Central memory CD4-positive, alpha-beta T cell (primary cell): ENCODE measurements at places on chromosomes 13 and 19.
A peak's percentile ranks its signal among the peaks of the same experiment; 100 is the strongest.

DNA sequence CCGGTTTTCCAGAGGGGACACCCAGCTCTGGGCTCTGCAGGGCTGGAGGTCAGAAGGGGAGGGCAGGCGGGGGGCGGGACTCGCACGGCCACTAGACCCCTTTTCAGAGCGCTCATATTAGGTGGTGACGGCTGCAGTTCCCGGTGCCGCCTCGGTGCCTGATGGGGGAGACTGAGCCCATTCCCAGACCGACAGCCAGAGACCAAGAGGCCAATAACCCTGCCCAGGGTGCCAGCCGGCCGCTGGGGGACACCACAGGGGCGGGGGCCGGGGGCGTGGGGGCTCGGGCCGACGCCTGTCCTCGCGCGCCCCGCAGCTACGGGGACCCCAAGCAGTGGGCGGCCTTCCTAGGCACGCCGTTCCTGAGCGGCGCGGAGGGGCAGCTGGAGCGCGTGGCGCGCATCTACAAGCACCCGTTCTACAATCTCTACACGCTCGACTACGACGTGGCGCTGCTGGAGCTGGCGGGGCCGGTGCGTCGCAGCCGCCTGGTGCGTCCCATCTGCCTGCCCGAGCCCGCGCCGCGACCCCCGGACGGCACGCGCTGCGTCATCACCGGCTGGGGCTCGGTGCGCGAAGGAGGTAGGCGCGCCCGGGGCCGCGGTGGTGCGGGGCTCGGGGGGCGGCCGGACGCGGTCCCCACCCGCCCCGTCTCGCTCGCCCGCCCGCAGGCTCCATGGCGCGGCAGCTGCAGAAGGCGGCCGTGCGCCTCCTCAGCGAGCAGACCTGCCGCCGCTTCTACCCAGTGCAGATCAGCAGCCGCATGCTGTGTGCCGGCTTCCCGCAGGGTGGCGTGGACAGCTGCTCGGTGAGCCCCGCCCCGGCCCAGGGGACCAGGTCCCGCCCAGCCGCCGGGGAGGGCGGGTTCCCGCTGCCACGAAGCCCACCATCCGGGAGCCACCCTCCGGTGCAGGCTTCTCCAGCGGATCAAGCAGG, 2.4 kb downstream of the TIMM13 start:
- no peak for DNase-seq

GRCh38 chr13:51832471-51833152, 12.4 kb downstream of the TMEM272 start:
- DNase-seq: peak; percentile 69

GRCh38 chr19:52536448-52536800, 9.0 kb downstream of the ZNF808 start:
- DNase-seq: peak; percentile 38

DNA sequence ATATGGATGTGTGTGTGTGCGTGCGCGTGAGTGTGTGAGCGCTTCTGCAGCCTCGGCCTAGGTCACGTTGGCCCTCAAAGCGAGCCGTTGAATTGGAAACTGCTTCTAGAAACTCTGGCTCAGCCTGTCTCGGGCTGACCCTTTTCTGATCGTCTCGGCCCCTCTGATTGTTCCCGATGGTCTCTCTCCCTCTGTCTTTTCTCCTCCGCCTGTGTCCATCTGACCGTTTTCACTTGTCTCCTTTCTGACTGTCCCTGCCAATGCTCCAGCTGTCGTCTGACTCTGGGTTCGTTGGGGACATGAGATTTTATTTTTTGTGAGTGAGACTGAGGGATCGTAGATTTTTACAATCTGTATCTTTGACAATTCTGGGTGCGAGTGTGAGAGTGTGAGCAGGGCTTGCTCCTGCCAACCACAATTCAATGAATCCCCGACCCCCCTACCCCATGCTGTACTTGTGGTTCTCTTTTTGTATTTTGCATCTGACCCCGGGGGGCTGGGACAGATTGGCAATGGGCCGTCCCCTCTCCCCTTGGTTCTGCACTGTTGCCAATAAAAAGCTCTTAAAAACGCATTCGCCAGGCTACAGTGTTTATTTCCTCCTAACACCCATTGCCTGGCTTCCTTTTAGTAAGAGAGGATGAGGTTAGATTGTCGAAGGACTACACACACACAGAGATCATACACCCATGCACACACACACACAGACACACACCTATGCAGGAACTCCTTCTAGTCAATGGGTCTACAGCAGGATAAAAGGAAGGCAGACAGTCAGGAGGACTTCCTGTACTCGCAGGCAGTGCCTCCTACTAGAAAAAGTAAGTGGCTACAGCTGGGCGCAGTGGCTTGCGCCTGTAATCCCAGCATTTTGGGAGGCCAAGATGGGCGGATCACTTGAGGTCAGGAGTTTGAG, 7.1 kb downstream of the FOSB start:
- DNase-seq: peak; percentile 55

DNA sequence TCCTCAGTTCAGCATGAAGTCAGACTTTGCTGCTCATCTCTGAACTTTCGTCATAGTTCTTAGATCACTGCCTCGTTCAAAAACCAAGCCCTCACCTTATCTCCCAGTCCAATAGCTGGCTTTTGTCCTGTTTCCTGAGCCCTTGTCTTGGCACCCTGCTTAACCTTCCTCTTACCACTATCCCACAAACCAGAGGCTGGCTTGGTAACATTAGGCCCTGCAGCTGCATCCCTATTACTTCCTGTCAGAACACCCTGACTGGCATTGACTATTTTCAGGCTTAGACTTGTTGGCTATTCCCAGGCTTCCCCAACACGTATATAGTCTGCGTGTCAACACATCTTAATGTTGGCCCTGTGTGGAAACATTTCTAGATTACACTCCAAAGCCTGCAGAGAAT, 172.4 kb downstream of the VWA8 start:
- no peak for DNase-seq

DNA sequence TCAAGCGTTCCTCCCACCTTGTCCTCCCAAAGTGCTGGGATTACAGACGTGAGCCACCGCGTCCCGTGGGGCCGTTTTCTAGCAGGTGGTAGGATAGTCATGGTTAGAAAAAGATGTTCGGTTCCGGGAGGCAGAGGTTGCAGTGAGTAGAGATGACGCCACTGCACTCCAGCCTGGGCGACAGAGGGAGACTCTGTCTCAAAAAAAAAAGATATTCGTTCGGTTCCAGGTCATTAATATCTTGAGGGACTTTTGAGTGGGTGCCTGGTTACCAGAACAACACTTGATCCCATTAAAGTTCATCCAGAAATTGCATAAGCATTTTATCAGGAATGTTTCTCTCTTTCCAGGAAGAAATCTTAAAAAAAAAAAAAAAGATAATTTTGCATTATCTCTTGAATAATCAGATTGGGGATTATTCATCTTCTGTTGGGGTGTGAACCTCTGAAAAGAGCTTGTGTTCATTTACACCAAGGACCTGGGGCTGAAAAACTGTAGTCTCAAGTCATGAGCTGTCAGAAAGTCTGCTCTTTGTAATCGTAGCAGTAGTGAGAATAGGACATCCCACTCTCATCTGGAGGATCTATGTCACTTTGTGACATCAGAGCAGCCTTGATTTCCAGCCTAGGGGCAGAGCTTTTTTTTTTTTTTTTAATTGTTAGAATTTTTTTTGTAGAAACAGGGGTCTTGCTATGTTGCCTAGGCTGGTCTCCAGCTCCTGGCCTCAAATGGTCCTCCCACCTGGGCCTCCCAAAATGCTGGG, 1.0 kb upstream of the ETHE1 start:
- DNase-seq: no peak

GRCh38 chr13:67620665-67621064, 390.5 kb upstream of the PCDH9 start:
- DNase-seq: no peak

GRCh38 chr13:106344342-106344741, 191.1 kb downstream of the EFNB2 start:
- DNase-seq: no peak

- peak; percentile 17 for DNase-seq
Observed at GRCh38 chr13:35164324-35164932, 222.4 kb downstream of the NBEA start.

DNA sequence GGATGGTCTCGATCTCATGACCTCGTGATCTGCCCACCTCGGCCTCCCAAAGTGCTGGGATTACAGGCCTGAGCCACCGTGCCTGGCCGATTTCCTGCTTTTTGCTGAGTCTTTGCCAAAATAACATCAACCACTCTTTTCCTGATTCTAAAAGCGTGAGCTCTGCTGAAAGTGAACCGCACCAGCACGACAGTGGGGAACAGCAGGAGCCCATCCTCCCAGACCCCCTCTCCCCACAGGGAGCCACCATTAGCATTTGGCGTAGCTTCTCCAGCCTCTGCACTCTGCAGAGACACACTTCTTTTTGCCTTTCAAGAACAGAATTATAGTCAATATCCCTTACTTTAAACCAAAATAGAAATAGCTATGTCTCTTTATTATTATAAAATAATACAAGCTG, 41.3 kb downstream of the MYH14 start:
- no peak for DNase-seq

- DNase-seq: no peak
Observed at GRCh38 chr19:38649305-38650171, 2.1 kb downstream of the ACTN4 start.

GRCh38 chr13:23871616-23872220, 17.5 kb downstream of the MIPEP start:
- peak; percentile 18 for DNase-seq

GRCh38 chr13:51797664-51798488, 6.1 kb downstream of the DHRS12 start:
- DNase-seq: peak; percentile 64

GRCh38 chr13:72313546-72313945, 413.9 kb downstream of the MZT1 start:
- DNase-seq: no peak

- no peak for DNase-seq
Observed at GRCh38 chr19:35208121-35208520, 20.4 kb downstream of the FAM187B start.
